Memory B cell (primary cell): ENCODE measurements at places on chromosomes 12 and 14.

- no peak for DNase-seq
These were observed 8.1 kb upstream of the PCED1B start for GRCh38 chr12:47071241-47071852.

DNA sequence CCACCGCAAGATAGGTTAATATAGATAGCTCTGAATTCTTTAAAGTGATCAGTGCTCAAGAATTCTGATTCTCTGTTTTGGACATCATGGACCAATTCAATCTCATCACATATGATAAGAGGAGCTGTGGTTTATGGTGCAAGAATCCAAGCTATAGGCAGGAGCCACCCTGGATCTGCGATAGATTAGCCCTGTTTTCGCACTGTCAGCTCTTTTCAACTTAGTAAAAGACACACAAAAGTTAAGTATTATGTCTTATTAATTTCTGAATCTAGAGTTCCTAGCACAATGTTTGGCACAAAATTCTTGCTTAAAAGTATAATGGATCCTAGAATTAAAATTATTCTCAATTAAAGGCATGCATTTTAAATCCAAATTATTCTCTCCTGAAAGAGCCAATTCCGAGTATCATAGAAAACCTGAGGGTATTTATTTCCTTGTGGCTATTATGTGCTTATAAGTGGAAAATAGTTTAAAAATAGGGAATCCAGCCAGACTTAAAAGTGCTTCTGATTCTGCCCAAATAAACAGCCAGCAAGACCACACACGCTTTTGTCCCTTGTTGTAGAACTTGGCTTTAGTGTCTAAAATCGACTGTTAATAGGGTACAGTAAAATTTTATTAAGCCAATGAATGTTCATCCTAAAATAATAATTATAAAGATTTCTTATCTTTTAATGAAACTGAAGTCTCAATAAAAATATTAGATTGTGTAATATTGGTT is 184.9 kb upstream of the FLRT2 start:
- no peak for DNase-seq

DNA sequence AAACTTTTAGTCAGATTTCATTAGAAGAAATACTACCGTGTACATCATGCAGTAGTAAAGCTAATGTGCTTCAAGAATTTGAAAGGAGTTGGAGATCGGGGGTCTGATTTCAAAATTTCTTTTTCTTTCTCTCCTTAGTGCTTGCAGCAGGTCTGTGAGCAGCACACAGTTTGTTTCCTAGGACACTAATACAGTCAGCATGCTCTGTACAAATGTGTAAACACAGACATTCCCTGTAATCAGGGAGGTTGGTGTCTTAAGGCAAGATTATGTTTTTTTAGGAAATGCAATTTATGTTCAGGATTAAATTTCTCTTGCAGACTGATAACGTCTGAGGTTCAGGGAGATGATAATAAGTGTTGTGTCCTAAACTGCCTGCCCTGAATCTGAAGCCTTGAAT is 142.7 kb downstream of the ALX1 start:
- no peak for DNase-seq

GRCh38 chr14:94619297-94619696 is 7.1 kb downstream of the SERPINA3 start:
- no peak for DNase-seq

GRCh38 chr14:20578784-20579502 is 8.9 kb downstream of the RNASE11 start:
- DNase-seq, result no peak
